ENCODE measurements at places on chromosomes 3 and 15. TPM values are rescaled to one million over a fixed set of nuclear protein-coding genes. Genes with fewer than 3 reads are reported as not detected.

GRCh38 chr3:197197334-197197733, 101.1 kb downstream of the DLG1 start:
- H3K4me3 ChIP-seq: no peak overlapping the region
- H3K27me3 ChIP-seq: no peaks in the 10 kb centered on the region
- no peak for DNase-seq
- H3K4me1 ChIP-seq: no peaks in the 10 kb centered on the region
- no peaks in the 10 kb centered on the region for H3K36me3 ChIP-seq

DNA sequence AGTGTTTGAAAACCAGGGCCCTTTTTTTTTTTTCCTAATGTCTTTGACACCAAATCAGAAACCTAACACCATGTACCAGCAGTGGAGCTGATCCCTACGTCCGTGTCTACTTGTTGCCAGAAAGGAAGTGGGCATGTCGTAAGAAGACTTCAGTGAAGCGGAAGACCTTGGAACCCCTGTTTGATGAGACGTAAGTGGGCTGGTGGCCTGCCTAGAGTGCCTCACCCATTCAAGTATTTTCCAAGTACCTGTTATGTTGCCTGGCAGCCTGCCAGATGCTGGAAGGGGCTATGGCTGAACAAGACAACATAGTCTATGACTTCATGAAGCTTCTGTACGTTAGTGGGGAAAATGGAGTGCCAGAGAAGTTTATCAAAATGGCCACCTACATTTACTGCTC, 39.7 kb downstream of the ESYT3 start:
- H3K4me3 ChIP-seq: no peak overlapping the region
- no peaks in the 10 kb centered on the region for H3K36me3 ChIP-seq
- no peaks in the 10 kb centered on the region for H3K27me3 ChIP-seq
- DNase-seq: no peak
- H3K4me1 ChIP-seq: no peaks in the 10 kb centered on the region

DNA sequence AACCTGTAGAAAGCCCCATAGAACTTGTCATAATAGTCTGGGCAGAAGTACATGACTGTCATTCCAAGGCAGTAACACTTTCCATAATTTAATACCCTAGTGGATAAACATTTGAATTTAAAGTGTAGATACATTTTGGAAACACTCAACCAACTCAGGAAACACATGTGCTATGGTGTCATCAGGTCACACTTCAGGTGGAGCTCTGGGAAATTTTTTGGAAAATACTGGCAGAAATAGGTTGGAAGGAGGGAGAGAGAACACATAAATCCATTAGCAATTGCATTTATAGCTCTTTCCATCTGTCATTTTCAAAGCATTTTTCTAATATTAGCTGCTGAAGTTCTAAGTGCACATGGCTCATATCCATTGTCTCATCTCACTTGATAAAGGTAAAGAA, 135.7 kb downstream of the MEIS2 start:
- H3K27ac ChIP-seq: no peak overlapping the region
- H3K4me3 ChIP-seq: no peak overlapping the region
- no peaks in the 10 kb centered on the region for H3K27me3 ChIP-seq
- no peaks in the 10 kb centered on the region for H3K36me3 ChIP-seq
- no peak for DNase-seq

GRCh38 chr3:63685340-63685739, 32.9 kb downstream of the SNTN start:
- no peak overlapping the region for H3K4me3 ChIP-seq
- H3K4me1 ChIP-seq: no peaks in the 10 kb centered on the region
- no peak overlapping the region for H3K27ac ChIP-seq
- H3K36me3 ChIP-seq: no peaks in the 10 kb centered on the region
- DNase-seq: no peak
- H3K27me3 ChIP-seq: no peaks in the 10 kb centered on the region

DNA sequence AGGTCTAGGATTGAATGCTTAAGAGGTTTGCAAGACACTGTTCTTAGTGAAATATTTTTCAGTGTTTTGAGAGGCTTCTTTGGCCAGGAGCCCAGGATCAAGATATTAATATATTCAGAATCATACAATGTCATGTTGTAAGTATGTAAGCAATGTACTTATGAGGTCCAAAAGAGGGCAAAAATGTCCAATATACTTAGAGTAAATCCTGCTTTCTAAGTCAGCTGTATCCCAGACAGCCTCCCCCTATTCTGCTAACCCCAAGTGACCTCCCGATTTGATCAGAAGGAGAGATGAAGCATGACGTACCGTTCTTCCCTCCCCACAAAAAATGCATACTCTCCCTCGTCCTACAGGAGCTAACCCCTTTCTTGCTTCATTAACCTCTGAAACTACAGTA, 70.9 kb downstream of the CHAC1 start:
- H3K27ac ChIP-seq: peak overlapping the region; percentile 33
- peaks cover 23% of the 10 kb centered on the region for H3K36me3 ChIP-seq
- peak; percentile 5 for DNase-seq
- H3K4me3 ChIP-seq: no peak overlapping the region
- no peaks in the 10 kb centered on the region for H3K4me1 ChIP-seq

GRCh38 chr3:149971403-149972075, 844 bp upstream of the PFN2 start:
- no peaks in the 10 kb centered on the region for H3K36me3 ChIP-seq
- H3K4me1 ChIP-seq: peaks cover 7% of the 10 kb centered on the region
- peak; percentile 21 for DNase-seq
- peak overlapping the region; percentile 78 for H3K4me3 ChIP-seq
- peaks cover 21% of the 10 kb centered on the region for H3K27me3 ChIP-seq

DNA sequence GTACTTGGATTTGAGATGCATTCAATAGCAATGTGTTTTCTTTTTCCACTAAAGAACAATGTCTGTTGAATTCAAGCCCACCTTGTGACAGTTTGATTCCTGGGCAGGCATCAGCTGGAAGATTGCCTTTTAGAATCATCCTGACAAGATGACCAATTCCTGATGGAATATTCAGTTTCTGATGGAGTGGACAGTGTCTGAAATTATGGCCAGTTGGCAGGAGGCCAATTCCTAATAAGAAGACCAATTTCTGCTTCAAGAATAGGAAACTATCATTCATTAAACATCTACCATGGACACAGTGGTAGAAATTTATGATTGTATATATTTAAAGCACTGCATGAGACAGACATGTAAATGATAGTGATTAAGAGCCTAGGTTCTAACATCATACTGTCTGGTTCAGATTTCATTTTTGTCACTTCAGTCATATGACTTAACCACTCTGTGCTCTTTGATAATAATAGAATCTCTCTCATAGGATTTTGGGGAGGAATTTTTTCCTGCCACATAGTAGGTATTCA, 133.6 kb downstream of the CLSTN2 start:
- no peak overlapping the region for H3K4me3 ChIP-seq
- no peaks in the 10 kb centered on the region for H3K4me1 ChIP-seq
- no peaks in the 10 kb centered on the region for H3K36me3 ChIP-seq
- H3K27me3 ChIP-seq: no peaks in the 10 kb centered on the region

DNA sequence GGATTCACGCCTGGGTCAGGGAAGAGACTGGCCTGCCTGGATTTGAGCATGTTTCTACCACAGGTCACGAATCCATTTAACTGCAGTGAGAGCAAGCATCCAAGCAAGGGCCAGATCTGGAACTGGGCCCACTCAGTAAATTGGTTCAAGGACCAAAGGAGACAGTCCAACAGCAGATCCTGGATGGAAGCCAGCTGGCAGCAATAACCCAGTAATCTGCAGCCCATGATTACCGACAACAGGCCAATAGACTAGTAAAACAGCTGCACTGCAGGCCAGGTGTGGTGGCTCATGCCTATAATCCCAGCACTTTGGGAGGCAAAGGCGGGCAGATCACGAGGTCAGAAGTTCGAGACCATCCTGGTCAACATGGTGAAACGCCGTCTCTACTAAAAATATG, 11.8 kb downstream of the SAMD7 start:
- H3K27ac ChIP-seq: no peak overlapping the region
- H3K4me1 ChIP-seq: no peaks in the 10 kb centered on the region
- H3K36me3 ChIP-seq: no peaks in the 10 kb centered on the region
- H3K27me3 ChIP-seq: no peaks in the 10 kb centered on the region
- DNase-seq: no peak

DNA sequence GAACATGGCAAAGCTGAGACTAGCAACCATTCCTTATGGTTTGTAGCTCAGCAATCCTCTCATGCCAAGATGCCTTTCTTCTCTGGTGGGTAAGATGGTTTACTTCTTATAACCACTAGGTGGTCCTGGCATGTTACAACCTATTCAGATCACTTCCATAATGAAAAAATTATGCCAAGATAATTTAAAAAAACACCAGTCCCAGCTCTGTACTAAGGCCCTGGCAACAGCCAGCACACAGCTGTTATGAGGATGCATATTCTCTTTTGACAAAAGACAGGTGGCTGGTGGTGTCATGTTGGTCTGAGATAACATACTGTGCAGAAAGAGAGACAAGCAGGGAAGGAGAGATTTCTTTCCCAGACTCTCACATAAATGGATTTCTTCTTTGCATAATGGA, 65.7 kb upstream of the FRMD4B start:
- H3K27me3 ChIP-seq: no peaks in the 10 kb centered on the region
- no peak for DNase-seq
- H3K4me3 ChIP-seq: no peak overlapping the region
- no peaks in the 10 kb centered on the region for H3K4me1 ChIP-seq
- H3K36me3 ChIP-seq: no peaks in the 10 kb centered on the region

DNA sequence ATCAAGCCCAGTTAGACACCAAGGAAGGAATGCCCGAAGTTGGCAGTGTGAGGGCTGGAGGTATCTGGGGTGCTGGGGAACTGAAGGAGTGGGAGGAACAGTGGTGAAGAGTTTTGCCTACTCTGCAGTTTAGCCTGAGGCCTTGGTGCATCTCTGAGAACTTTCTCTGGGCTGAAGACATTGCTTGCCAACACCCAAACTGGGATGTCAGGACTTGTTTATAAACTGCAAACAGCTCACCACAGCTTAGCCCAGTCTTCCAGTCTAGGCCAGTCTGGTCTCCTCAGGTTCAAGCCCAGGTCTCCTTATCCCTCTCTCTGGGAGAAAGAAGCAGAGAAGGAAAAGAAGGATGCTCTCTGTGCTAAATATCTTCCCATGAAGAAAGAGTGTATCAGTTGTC, 68.0 kb upstream of the BOC start:
- H3K36me3 ChIP-seq: no peaks in the 10 kb centered on the region
- no peaks in the 10 kb centered on the region for H3K27me3 ChIP-seq
- H3K27ac ChIP-seq: no peak overlapping the region
- no peak for DNase-seq
- no peak overlapping the region for H3K4me3 ChIP-seq
- H3K4me1 ChIP-seq: no peaks in the 10 kb centered on the region

DNA sequence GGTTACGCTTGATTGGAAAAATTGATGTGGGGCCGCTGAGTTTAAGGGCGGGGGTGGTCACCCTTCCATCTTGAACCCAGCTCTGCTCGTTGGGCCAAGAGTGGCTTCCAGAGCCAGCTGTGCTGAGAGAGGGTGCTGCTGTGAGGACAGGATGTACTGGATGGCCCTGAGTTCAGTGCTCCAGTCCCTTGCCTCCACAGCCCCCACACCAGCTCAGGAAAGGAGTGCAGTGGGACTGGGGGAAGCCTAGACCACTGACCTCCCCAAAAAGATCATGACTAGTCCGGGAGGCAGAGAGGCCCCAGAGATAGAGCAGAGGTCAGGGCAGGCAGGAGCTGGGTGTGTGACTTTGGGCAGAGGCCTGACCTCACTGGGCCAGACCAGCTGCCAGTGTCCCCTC, 4.0 kb upstream of the PTH1R start:
- H3K27ac ChIP-seq: no peak overlapping the region
- no peak for DNase-seq
- no peaks in the 10 kb centered on the region for H3K27me3 ChIP-seq

DNA sequence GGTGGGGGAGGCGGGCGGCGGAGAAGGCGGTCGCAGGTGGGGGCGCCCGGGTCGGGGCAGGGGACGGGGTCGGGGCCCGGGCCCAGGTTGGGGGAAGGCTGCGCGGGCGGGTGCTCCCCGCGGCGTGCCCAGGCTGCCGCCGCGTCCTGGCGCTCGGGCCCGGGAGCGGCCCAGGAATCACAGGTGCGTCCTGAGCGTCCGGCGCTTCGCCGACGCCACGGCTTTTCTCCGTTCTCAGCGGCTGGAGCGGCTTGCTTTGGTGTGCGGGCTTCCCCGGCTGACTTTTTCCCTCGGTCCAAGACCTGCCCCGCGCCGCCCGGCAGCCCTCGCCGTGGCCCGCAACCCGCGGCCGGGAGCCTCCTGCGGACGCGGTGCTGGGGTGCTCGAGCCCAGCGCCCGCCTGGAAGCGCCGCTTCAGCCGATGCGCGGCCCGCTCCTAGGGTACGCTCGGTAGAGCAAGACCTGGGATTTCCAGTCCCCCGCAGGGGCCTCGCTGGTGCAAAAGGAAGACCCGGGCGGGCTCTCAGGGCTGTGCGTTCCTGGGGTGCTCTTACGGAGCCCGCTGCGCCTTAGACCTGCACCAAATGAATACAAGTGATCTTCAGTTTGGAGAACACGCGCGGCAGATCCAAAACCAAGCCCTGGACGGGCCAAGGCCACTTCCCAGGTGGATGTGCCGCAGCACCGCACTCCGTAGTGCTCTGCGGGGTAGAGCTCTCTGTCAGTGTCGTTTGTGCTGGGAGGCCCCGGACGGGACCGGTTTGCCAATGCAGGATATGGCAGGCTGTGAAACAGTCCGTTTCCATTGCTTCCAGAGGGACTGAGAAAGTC, 639 bp downstream of the NIPA1 start:
- DNase-seq: no peak
- H3K4me1 ChIP-seq: peaks cover 3% of the 10 kb centered on the region
- peaks cover 2% of the 10 kb centered on the region for H3K27me3 ChIP-seq
- H3K36me3 ChIP-seq: no peaks in the 10 kb centered on the region
- no peak overlapping the region for H3K27ac ChIP-seq

DNA sequence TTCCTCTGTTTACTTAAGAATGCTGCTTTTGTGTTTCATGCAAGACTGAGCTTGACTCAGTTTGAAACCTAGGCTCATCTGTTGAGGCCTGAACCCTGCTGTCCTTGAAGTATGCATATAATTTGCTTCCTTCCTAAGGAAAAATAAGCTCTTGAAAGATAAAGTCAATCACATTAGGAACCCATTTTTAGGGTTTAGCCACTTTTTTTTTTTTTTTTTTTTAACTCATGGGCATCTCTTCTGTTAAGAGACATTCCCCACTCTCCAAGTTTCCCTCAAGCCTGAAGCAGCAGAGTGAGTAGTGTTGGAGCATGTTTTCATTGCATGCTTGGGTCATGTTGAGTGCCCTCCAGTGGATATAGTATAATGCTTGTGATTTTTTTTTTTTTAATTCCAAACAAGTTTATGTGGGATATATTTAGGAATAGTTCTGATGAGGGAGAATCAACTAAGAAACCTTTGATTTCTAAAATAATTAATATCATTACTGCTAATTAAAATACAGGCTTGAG, 3.6 kb downstream of the CTNNB1 start:
- DNase-seq: no peak
- H3K27ac ChIP-seq: no peak overlapping the region
- no peaks in the 10 kb centered on the region for H3K36me3 ChIP-seq
- no peak overlapping the region for H3K4me3 ChIP-seq
- H3K4me1 ChIP-seq: peaks cover 15% of the 10 kb centered on the region

CCR8 gene
- 2.1 TPM for polyA plus RNA-seq

IQCF5 gene
- polyA plus RNA-seq: not detected

RTP1 gene
- polyA plus RNA-seq: 0.02 TPM

ROPN1B gene
- 0.21 TPM for polyA plus RNA-seq

CEMIP gene
- polyA plus RNA-seq: 2.9 TPM

LYSMD2 gene
- polyA plus RNA-seq: 30.1 TPM

DUOXA1 gene
- 4.8 TPM for polyA plus RNA-seq

APOD gene
- polyA plus RNA-seq: 200 TPM

CHDH gene
- polyA plus RNA-seq: 0.57 TPM

FGF7 gene
- polyA plus RNA-seq: 5.0 TPM

KLHL40 gene
- polyA plus RNA-seq: 0.16 TPM

All from thymus (tissue), 14 donors.